NCI-H345 (cell line): ENCODE measurements at places on chromosomes 11 and 22.

- no peak for DNase-seq
Observed at GRCh38 chr11:87722756-87723565, 452.3 kb downstream of the RAB38 start.

GRCh38 chr11:18145837-18146236 lies 13.5 kb downstream of the MRGPRX3 start:
- DNase-seq = no peak

DNA sequence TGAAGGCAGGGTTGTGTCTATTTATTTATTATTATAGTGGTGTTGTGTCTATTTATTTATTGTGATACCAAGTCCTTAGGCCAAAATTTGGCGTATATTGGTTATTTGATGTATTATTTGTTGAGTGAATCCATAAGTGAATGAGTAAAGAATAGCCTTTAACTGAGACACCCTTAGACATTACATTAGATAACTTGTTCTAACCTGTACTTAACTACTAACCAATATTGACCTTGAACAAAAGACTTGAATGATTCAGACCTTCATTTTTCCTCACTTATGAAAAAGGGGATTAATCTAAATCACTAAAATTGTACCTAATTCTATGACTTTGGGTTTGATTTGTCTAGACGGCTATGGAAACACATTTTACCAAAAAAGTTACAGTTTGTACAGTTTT lies 370.5 kb downstream of the JRKL start:
- no peak for DNase-seq

DNA sequence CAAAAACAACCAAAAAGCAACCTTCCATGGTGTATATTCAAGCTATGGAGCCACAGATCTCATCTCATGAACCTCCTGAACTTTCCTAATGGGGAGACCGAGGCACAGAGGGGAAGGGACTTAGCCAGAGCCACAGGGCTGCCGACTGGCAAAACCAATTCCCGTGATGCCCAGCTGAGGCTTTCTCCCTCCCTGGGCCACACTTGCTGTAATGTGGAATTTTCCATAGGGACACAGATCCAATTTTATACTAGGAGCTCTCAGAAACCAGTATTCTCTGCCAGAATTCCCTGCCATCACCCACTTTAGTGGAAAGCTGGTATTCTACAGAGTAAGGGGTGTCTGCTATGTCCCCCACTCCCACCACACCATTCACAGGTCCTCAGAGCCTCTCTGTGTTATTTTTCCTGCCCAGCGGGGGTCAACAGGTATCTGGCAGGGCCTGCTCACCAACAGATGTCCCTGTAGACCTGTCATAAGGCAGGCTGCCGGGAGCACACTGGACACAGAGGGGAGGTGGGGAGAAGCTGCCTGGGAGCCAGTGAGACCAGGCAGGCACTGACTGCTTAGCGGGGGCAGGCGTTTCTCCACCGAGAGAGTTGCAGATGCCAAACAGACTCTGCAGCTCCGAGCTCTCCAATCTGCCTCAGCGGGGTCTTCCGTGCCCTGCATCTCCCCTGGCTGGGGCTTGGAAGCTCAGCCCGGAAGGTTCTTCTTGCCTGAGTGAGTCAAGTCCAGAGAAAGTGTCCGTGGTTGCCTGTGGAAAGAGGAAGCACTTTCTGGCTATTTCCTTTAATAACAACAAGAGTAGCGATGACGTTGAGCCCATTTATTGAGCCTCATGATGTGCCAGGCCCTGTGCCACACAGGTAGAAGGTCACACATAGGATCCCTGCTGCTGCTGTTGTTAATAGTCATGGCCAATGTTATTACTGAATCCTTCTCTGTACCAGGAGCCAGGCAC lies 26.3 kb downstream of the RPS6KA4 start:
- DNase-seq = no peak

DNA sequence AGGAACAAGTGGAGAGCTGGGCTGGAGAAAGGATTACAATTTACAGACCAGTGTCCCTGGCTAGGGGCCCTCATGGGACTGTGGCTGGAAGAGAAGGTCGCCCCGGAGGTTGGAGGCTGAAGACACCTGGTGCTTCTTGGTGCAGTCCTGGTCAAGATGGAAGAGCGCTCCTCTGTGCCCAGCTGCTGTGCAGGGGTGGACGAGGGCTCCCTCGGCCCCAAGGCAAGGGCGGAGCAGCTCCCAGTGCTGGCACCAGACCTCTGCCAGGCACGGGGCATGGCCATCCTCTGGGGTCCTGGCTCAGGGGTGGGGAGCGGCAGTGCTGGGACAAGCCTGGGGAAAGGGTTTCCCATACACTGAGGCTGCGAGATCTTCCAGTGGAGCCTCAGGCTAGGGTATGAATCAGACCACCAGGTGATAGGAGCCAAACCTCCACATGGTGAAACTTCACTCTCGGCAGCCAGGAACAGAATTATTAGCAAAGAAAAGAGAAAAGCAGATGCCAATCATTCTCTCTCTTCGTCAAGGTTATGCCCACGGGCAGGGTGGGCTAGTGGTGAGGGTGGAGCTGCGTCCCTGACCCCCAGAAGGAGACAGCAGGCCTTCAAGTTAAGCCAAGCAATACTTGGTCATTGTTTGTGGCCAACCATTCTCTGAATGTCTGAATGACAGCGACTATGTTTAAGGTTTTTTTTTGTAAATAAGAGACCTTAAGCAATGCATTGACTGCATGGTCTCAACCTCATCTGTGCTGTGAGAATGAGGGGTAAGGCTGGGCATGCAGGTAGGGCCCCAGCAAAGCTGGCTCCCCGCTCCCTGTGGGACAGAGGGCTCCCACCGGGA lies 32.1 kb downstream of the PPM1F start:
- no peak for DNase-seq
